Right atrium auricular region (tissue), 2 donors: ENCODE measurements at places on chromosomes 4 and X.

GRCh38 chrX:3522101-3522650 is 175.7 kb upstream of the MXRA5 start:
- H3K27ac ChIP-seq: no peak overlapping the region
- H3K4me1 ChIP-seq: no peaks in the 10 kb centered on the region

GRCh38 chrX:19382555-19383145 is 38.9 kb downstream of the PDHA1 start:
- H3K27me3 ChIP-seq: no peaks in the 10 kb centered on the region
- H3K27ac ChIP-seq: no peak overlapping the region
- peak; percentile 58 for DNase-seq

GRCh38 chr4:55348466-55348865 is 2.4 kb downstream of the SRD5A3 start:
- H3K4me3 ChIP-seq: no peak overlapping the region
- H3K27me3 ChIP-seq: no peaks in the 10 kb centered on the region
- no peak overlapping the region for H3K27ac ChIP-seq
- no peaks in the 10 kb centered on the region for H3K4me1 ChIP-seq

GRCh38 chrX:103849558-103849957 is 17.5 kb upstream of the RAB9B start:
- no peak for DNase-seq
- no peak overlapping the region for H3K4me3 ChIP-seq
- H3K4me1 ChIP-seq: no peaks in the 10 kb centered on the region
- no peaks in the 10 kb centered on the region for H3K36me3 ChIP-seq
- H3K27ac ChIP-seq: no peak overlapping the region
- H3K27me3 ChIP-seq: no peaks in the 10 kb centered on the region

GRCh38 chr4:142160509-142160908 is 524.1 kb downstream of the IL15 start:
- no peaks in the 10 kb centered on the region for H3K4me1 ChIP-seq
- H3K27ac ChIP-seq: no peak overlapping the region
- no peak overlapping the region for H3K4me3 ChIP-seq

DNA sequence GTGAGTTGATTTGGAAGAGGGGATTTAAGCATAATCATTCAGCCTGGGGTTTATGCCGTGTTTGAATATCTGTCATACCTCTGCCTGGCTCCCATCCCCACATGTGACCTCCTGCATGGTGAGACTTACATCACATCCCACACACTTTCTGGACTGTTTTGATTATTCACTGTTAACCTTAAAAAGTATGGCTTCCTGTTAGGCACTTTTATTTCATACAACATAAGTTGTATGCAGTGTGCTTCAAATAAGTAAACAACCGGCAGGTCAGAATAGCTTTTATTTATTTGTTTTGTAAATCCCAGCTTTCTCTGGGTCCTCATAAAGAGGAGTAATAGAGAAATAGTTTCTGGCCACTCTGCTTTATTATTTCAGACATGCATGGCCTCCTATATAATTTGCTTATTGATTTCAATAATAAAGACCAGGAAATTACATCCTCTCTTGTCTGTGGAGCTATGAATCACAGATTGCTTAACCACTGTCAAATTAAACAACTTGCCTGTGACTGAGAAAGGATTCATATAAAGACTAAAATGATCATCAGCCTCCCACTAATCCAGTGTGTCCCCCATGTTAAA is 376.8 kb upstream of the ZFP42 start:
- no peak overlapping the region for H3K4me3 ChIP-seq
- H3K27ac ChIP-seq: no peak overlapping the region

DNA sequence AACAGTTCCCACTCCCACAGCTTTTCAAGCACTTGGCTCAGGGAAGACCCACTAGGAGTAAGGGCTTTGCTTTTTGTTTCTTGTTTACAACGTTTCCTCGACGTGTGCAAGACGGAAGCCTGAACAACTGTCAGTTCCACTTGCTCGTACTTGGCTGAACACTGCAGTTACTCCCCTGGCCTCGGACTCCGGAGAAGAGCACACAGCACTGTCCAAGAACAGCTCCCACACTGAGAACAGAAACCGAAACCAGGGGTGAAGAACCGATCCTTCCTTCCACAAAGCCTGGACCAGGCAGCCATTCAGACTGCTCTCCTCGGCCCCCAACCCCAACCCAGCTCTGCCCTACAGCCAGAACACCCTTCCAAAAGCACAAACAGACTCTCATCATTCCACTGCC is 25.5 kb downstream of the IRF2 start:
- peak overlapping the region; percentile 74 for H3K27ac ChIP-seq
- H3K27me3 ChIP-seq: no peaks in the 10 kb centered on the region
- DNase-seq: peak; percentile 66
- H3K4me3 ChIP-seq: peak overlapping the region; percentile 41
- no peaks in the 10 kb centered on the region for H3K4me1 ChIP-seq
- no peaks in the 10 kb centered on the region for H3K36me3 ChIP-seq

DNA sequence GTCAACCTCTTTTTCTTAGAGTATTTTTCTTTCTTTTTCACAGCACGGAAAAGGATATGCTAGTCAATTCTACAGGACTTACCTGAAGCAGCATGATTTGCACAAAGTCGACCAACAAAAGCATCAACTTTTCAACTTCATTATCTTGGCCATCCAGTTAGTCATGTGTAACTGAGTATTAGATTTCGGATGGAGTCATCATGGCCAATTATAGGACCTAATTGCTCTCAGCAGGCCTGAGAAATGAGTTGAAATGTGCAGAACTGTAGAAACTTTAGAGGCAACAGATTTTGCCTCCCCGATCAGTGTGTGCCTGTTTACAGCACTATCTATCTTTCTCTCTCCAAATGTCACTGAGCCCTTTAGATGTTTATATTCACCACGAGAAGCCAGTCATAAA is 41.0 kb downstream of the PCDH10 start:
- no peak overlapping the region for H3K27ac ChIP-seq
- no peaks in the 10 kb centered on the region for H3K4me1 ChIP-seq
- H3K4me3 ChIP-seq: no peak overlapping the region
- no peaks in the 10 kb centered on the region for H3K36me3 ChIP-seq
- no peak for DNase-seq
- no peaks in the 10 kb centered on the region for H3K27me3 ChIP-seq
